ENCODE measurements at places on chromosomes 4 and X. TPM values are rescaled to one million over a fixed set of nuclear protein-coding genes. Genes with fewer than 3 reads are reported as not detected.

DNA sequence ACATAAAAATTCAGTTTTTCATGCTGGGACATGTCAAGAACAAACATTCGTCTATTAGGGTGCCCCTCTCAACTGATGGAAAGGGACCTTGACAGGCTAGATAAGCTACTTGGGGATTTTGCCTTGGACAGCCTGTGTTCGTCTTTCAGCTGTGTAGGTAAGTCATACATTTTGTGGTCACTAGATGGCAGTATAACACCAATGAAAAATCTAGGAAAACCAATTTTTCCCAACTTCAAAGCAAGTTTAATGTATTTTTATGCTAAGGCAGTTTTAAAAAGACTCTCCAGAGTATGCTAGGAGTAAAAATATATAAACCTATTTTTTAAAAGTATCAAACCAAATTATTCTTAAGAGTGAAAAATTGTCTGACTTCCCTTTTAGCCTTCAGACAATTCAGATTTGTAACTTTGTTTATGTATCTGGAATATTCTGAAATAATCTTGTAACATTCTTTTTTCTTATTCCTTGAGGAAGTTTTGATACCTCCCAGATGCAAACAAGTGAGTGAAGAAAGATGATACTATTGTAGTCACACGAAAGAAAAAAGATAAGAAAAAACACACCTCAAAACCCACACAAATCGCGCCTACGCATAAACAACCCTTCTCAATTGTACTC, 158.3 kb downstream of the CPE start:
- DNase-seq = no peak
- H3K4me1 ChIP-seq = no peaks in the 10 kb centered on the region
- no peak overlapping the region for H3K27ac ChIP-seq

- no peaks in the 10 kb centered on the region for H3K4me1 ChIP-seq
- no peak overlapping the region for H3K27ac ChIP-seq
- H3K27me3 ChIP-seq = no peaks in the 10 kb centered on the region
- DNase-seq = no peak
- no peaks in the 10 kb centered on the region for H3K36me3 ChIP-seq
These were observed 7.2 kb downstream of the PRKG2 start for GRCh38 chr4:81207828-81208227.

GRCh38 chr4:77044461-77045150, 31.2 kb downstream of the CCNI start:
- no peak overlapping the region for H3K4me3 ChIP-seq
- DNase-seq = no peak
- peaks cover 3% of the 10 kb centered on the region for H3K36me3 ChIP-seq
- H3K4me1 ChIP-seq = no peaks in the 10 kb centered on the region
- no peak overlapping the region for H3K27ac ChIP-seq

- no peak overlapping the region for H3K4me3 ChIP-seq
- no peaks in the 10 kb centered on the region for H3K36me3 ChIP-seq
- DNase-seq = no peak
- no peak overlapping the region for H3K27ac ChIP-seq
These were observed 12.5 kb downstream of the ATP11C start for GRCh38 chrX:139920316-139920715.

DNA sequence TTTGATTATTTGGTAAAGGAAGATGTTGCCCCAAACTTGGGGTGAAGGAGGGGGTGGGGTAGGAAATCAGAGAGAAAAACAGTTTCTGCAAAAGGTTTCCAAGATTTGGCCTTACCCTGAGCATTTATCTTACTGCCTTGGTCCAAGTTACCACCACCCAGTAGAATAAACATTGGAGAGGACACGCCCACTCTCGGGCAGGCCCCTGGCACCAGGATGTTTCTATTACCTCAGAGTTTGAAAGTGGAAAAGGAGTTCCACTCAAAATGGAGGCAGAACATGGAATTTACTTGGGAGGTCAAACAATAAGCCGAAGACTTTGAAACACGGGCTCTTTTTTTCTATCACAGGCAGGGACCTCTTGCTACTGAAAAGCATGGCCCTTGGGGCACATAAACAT, 113.7 kb downstream of the CHRNA9 start:
- no peak overlapping the region for H3K27ac ChIP-seq
- H3K27me3 ChIP-seq = no peaks in the 10 kb centered on the region
- no peaks in the 10 kb centered on the region for H3K36me3 ChIP-seq
- no peaks in the 10 kb centered on the region for H3K4me1 ChIP-seq
- DNase-seq = no peak

GRCh38 chr4:20616848-20617247, 83.4 kb upstream of the PACRGL start:
- H3K27me3 ChIP-seq = no peaks in the 10 kb centered on the region
- H3K4me1 ChIP-seq = no peaks in the 10 kb centered on the region
- no peak overlapping the region for H3K4me3 ChIP-seq
- no peak overlapping the region for H3K27ac ChIP-seq

DNA sequence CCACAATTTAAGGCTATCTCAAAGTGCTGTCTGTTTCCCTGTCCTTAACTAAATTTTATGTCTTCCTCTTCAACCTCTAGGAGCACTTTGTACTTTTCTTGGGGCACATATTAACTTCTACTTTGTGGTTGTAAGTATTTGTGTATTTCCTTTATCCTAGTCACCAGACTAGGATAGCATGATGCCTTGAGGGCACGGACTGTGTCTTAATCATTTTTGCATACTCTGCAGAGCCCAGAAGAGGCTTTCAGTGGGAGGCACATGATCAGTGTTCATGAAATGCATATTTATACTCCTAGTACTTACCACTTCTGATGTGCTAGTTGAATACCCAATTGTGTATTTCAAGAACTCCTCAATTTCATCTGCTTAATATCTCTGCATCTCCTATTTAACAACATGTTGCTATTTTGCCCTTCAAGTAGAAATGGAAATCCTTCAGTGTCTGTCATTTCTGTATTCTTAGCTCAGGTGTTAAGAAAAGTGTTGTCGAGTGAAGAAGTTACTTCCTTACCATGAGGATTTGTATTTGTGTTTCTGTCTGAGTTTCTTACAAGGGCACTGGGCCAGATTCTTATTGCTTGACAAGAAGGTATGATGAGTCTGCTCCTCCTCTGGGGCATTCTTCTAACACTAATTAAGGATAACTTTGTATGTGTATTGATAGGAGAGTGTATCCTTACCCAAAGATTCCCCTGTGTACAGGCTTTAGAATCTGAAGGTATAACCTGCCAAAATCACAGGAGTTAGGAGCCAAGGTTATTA, 28.3 kb upstream of the PGRMC2 start:
- no peak for DNase-seq
- H3K36me3 ChIP-seq = no peaks in the 10 kb centered on the region
- H3K4me1 ChIP-seq = no peaks in the 10 kb centered on the region

DNA sequence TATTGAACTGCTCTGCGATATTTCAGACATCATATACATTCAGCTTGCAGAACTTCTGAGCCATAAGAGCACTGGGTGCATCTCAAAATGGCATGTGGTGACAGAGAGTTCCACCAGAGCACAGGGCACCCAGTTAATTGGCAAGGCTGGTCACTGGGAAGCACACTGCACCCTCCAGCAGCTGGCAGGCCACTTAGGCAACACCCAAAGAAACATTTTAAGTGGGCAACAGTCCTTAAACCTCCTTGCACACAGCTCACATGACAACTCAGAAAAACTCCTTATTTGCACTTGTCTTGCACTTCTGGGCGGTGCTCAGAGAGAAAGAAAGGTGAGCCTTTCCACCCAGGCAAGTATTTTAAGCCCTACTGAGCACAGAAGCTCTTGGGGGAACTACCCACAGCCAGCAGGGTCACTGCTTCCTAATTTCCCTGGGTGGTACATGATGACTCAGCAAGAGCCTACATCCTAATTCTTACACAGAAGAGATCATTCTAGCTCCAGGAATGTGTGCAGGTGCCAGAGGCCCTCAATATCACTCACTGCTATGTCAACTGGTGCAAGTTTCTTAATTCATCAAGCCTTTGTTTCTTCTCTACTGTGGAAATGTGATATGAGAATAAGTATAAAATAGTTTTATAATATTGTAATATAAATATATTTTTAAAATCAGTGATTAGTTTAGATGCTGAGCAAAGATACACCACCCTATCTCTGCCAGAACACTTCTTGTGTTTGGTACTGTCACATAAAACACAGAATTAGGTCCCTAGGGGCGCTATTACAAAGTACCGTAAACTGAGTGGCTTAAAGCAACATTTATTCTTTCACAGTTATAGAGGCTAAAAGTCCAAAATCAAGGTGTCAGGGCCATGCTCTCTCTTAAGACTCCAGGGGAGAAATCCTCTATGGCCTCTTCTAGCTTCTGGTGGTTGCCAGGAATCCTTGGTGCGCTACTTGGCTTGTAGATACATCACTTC, 155.1 kb upstream of the PPARGC1A start:
- DNase-seq = no peak
- no peak overlapping the region for H3K27ac ChIP-seq
- H3K4me1 ChIP-seq = no peaks in the 10 kb centered on the region
- H3K4me3 ChIP-seq = no peak overlapping the region

- H3K4me3 ChIP-seq = no peak overlapping the region
- no peaks in the 10 kb centered on the region for H3K4me1 ChIP-seq
- H3K27me3 ChIP-seq = no peaks in the 10 kb centered on the region
- no peak for DNase-seq
- H3K27ac ChIP-seq = no peak overlapping the region
- H3K36me3 ChIP-seq = no peaks in the 10 kb centered on the region
These were observed 755.8 kb downstream of the RPA4 start for GRCh38 chrX:97639526-97639925.

DNA sequence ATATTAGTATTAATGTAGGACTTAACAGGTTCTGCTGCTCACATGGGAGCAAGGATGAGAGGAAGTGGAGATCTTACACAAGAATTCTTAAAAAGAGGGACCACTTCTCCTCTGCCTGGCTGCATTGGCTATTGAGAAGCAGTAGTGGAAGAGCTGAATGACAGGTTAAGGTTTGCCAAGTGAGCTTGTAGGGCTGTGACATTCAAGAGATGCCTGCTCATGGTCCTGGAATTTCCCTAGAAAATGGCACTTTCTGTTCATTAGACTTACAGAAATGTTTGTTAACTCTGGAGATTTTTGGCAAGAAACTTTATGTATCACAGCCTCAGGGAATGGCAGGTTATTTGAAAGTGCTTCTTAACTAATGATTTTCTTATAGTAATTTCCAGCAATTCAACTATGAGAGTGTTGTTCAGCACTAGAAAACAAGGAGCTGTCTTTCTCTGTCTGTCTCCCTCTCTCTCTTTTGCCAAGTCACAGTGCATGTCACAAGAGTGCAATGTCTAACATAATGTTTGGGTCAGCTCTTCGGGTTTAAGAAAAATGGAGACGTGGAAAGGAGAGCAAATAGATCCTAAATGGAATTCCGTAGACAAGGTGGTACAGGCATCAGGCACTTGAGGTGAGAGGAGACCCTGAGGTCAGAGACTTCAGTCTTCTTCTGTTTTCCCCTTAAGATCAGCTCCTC, 8.3 kb upstream of the NAP1L5 start:
- peak overlapping the region; percentile 82 for H3K27ac ChIP-seq
- peaks cover 4% of the 10 kb centered on the region for H3K36me3 ChIP-seq
- H3K4me1 ChIP-seq = peaks cover 3% of the 10 kb centered on the region
- no peak overlapping the region for H3K4me3 ChIP-seq
- no peaks in the 10 kb centered on the region for H3K27me3 ChIP-seq

GRCh38 chr4:126715681-126716080, 917.1 kb upstream of the INTU start:
- H3K4me3 ChIP-seq = no peak overlapping the region
- no peaks in the 10 kb centered on the region for H3K36me3 ChIP-seq
- H3K27ac ChIP-seq = no peak overlapping the region
- no peaks in the 10 kb centered on the region for H3K27me3 ChIP-seq
- no peak for DNase-seq

DNA sequence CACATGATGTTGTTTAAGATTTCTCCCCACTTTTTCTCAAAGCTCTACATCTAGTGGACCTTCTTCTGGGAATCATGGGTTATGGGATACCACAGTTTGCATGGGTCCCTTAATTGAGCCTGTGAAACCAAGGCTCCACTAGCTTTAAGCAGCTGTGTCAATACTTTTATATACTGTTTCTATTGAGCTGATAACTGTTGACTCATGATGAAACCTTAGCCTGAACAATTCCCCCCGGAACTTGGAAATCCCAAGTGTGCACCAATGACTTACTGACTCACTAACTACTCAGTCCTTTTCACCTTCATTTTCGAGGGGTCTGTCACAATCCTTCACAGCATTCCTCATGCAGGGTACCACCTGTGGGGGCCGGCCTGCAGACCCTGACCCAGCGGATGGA, 12.7 kb upstream of the SPIN4 start:
- no peaks in the 10 kb centered on the region for H3K36me3 ChIP-seq
- H3K4me1 ChIP-seq = no peaks in the 10 kb centered on the region
- no peak overlapping the region for H3K27ac ChIP-seq
- no peaks in the 10 kb centered on the region for H3K27me3 ChIP-seq

DNA sequence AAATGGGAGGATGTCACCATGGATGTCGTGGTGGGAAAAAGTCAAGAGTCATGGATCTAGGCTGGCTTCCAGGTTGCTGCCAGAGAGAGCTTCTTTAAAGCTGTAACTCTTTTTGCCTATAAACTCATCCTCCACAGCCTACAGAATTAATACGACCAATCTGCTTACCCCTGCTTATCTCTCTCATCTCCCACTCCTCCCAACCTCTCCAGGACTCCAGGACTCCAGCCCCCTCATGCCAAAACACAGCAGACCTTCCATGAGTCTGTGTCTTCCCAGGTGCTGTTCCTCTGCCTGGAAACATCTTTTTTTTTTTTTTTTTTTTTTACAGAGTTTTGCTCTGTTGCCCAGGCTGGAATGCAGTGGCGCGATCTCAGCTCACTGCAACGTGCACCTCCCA, 15.3 kb upstream of the SLC10A4 start:
- H3K36me3 ChIP-seq = no peaks in the 10 kb centered on the region
- no peaks in the 10 kb centered on the region for H3K27me3 ChIP-seq
- H3K27ac ChIP-seq = no peak overlapping the region

Gene TMEM156
- 0.52 TPM for total RNA-seq

Gene DMRTC1
- total RNA-seq = not detected

Gene RGN
- 10.3 TPM for total RNA-seq

Gene EVC2
- 16.0 TPM for total RNA-seq

Gene PABPC1L2B
- total RNA-seq = not detected

Gene MTMR8
- total RNA-seq = 6.0 TPM

Gene NDUFC1
- 41.9 TPM for total RNA-seq

Gene RHOXF2B
- not detected for total RNA-seq

Gene LRCH2
- 10.9 TPM for total RNA-seq

Gene GPR82
- 0.29 TPM for total RNA-seq

Gene SYTL4
- 14.4 TPM for total RNA-seq

Gene TBC1D1
- 219 TPM for total RNA-seq
